T-helper 1 cell (primary cell): ENCODE measurements at places on chromosomes 2 and 18.

- no peak for DNase-seq
Observed at GRCh38 chr2:181177376-181177775, 197.0 kb downstream of the UBE2E3 start.

DNA sequence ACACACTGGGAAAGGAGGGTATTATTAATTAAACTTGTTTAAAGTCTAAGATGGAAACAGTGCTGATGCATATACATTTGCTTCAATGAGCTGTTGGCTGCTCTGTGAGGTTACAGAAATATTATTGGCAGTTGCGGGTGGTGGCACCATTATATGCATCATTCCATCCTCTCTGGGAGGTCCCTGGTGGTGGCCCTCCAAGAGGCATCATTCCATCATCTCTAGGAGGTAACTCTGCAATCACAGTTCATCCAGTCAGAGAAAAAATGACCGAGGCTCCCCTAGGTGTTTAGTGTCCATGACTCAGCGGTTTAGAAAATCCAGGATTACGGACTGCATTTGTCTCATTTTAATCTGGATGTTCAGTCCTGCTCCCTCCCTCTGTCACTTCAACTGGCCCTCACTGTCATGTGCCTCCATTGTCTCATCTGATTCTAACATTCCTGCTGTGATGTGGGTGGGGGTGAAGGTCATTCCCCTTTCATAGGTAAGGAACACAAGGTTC, 15.4 kb downstream of the AFF3 start:
- no peak for DNase-seq

DNA sequence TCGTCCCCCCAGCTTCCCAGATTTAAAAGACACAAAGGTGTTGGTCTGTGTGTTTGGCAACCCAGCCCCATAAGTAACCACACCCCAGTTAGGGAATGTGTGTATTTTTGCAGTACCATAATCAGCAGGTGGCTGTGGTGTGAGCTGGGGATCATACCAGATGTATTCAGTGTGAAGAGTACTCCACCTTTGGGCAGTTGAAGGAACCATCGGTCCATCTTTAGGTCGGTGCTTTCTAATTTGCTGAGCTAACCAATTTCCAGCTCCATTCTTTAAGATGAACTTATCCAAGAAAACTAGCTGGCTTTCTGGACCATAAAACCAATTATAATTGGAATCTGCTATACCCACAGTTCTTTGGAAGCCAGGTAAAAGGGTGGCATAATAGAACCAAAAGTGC, 3.2 kb downstream of the DSEL start:
- DNase-seq = no peak

DNA sequence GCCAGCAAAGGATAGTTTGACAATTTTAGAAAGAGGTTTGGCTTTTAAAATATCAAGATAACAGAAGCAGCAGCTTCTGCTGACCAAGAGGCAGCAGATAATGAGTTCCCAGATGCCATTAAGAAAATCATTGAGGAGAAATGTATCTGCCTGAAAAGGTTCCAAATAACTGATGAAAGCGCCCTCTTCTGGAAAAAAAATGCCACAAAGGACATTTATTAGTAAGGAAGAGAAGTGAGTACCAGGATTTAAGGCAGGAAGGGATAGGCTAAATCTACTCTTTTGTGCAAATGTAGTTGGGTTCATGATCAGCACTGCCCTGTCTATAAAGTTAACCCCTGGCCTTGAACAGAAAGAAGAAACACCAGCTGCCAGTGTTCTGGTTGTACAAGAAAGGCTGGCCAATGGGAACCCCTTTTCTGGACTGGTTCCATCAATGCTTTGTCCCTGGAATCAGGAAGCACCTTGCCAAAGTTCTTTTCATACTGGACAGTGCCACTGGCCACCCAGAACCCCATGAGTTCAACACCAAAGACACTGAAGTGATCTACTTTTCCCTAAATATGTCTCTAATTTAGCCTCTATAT, 40.6 kb downstream of the DHX57 start:
- DNase-seq = no peak

GRCh38 chr2:157271590-157272203, 14.2 kb downstream of the GALNT5 start:
- no peak for DNase-seq

GRCh38 chr2:33167622-33168245, 221.0 kb downstream of the LTBP1 start:
- DNase-seq = no peak

GRCh38 chr2:221931251-221931991, 359.3 kb upstream of the EPHA4 start:
- no peak for DNase-seq

GRCh38 chr2:88190808-88191721, 20.9 kb downstream of the THNSL2 start:
- no peak for DNase-seq

DNA sequence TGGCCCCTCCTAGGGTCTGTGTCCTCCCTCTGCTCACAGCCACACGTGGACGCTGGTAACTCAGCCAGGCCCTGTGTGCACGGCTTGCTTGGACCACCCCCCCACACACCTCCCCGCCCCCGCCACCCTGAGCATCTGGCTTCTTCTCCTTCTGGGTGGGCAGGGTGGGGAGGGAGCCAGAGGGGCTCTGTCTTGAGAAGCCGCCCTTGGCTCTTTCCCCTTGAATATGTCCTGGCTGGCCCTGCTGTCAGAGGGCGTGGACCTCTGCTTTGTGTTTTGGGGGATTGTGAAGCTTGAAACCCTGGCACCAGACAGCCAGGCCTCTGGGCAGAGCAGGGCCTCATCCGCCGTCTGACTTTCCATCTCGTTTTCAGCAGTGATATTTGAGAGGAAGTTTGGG, 72.1 kb downstream of the GLI2 start:
- DNase-seq = no peak

GRCh38 chr2:231050018-231050901, 6.4 kb upstream of the PSMD1 start:
- no peak for DNase-seq

- no peak for DNase-seq
Observed at GRCh38 chr2:33786881-33787280, 187.8 kb upstream of the FAM98A start.

DNA sequence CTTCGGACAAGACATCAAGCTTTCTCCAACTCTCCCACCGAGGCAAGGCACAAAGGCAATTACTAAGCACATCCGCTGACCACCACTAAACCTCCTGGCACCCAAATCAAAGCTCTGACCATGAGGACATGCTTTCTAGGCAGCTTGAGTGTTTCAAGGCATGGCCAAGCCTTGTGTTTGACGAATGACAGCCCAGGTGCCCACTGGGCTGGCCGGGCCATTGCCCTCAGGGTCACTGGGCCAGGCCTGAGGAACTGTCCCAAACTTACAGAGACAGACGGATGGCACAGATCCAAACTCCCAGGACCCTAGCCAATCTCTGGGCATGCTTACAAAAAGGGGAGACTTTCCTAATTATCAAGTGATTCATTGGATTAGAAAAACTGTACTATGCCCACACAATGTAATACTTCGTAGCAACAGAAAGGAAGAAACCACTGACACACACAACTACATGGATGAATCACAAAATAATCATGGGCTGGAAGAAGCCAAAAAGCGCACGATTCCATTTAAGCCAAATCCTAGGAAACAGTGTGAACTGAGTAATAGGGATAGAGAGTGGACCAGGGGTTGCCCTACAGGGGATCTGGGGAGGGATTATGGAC, 20.2 kb downstream of the CRACDL start:
- no peak for DNase-seq

DNA sequence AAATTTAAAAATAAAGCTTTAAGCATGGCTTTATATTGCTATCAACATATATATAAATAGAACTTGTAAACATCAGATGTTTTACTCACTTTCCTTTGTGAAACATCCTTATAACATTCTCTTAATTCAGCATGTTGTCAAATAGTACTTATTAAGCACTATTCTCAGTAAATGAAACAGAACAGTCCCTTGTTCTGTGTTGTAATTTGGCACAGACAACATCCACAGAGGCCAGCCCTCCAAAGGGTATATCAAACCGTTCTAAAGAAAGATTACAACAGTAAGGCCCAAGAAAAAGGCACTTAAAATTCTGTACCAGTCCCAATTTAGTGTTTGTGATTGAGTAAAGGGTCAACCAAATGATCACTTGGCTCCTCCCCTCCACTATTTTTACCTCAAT, 46.0 kb downstream of the GAREM1 start:
- no peak for DNase-seq

DNA sequence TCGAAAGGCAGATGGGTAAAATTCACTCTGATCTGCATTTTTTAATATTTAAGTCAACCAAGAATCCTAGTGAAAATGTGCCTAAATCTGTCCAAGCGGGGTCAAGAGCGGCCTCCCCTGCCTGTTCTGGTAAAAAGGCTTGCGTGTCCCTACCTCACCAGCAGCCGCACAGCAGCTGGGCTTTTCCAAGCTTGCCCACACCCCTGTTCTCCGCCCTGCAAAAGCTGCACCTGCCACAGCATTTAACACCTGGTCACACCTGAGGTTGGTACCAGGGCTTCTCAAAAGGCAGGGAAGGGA, 25.8 kb upstream of the TMEM182 start:
- no peak for DNase-seq

DNA sequence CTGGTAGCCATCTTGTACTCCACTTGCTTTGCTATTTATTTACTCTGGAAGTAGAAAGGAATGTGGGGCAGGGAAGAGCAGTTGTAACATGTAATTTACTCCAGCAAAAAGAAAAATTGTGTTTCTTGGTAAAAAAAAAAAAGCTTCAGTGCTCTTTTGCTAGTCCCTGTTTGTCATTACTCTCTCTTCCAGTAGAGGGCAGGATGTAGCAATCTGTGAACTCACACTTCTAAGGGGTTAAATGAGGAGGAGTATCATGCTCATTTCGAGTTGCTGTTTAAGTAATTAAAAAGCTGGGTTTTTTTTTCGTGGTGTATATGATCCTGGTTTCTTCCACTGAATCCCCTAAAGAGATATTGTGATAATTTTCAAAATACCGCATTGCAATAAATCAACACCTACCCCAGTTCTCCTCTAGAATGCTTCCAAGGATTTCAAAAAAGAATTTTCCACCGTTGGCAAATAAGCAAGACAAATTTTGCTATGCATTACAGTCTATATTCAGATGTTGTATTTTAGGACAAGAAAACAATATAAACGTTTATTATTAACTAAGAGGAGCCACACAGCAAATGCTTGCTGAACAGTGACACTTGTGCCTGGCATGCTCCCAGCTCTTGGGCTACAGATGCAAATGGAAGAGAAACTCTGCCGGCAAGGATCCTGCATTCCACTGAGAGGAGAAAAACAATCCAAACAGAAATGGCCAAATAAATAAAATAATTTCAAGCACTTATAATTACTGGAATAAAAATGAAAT, 261.6 kb downstream of the ASXL3 start:
- no peak for DNase-seq

DNA sequence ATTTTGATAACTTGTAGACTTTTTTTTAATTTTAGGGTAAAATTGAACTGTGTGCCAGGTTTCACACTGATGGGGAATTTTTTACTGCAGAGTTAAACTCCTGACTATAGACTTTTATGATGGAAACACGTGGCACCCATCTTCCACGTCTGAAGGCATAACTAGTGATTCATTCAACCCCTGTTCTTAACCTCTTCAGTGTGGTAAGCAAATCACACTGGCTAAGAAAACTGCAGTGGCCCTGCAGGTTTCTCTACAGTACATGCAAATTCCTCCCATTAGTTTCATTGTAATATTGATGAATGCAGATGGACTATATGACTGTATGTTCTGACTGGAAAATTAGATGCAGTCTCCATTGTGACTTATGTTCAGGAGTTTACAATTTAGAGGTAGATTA, 47.2 kb downstream of the SMAD4 start:
- DNase-seq = no peak

DNA sequence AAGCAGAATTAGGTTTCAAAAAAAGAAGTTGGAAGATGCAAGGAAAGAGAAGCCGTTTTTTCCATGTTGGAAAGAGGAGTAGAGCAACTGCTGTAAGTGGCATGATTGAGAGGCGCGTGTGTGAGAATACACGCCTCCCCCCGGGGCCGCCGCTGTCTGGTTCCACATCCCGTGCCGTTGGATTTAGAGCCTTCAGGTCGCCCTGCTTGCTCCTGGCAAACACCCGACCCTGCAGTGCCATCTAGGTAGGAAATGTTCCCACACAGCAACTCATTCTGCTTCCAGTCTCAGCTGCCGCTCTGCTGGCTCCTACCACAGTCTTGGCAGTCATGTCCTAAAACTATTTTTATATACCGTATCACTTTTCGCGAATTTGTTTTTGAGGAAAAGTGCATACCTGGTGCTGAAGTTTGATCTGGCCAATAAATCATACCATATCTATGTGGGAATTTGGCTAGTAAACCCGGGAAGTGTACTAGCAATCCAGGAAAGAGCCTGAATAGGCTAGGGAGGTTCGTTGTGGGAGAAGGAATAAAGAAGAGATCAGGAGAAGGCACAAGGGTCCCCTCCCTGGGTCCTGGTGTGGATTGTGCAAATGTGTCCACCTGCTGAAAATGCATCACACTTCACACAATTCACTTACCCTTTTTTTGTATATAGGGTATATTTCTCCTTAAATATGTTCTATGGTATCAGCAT, 372.7 kb downstream of the FBXO15 start:
- DNase-seq = no peak

DNA sequence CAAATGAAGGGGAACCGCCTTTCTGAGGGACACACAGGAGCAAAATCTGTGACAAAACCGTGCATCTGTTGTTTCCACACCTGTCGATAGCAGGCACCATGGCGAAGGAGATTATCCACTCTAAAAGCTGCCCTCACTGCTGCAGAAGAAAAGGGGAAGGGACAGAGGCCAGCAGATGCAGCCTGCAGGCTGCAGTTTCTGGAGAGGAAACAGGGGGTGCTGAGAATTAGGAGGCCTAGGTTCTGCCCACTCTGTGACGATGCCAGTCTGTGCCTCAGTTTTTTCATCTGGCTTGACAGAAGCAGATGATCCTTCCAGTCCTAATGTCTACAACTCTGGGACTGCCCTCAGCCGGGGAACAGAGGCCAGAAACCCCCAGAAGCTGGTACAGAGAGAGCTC, 17.7 kb downstream of the PAX8 start:
- DNase-seq = no peak

DNA sequence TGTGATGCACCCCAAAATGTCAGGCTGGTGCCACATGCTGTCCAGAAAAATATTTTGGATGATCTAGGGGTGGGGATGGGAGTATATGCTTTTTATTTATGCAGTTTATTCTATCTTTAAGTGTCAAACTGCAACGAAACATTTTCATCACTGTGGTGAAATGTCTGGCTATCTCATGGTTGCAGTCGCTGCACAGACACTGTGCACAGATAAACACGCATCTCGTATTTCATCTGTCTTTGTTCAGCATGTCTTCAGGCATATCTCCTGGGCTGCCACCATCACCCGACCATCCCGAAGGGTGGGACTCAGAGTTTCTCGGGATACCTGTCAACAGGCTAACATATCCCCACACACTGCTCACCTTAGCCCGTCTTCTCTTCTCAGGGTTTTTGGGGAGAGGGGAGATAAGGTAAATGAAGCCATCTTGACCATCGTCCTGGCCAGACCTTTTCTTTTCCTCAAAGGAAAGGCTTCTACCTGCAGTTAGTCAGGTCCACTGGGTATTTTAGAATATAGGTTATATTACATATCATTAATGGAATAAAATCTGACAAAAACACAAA, 80.7 kb upstream of the NABP1 start:
- DNase-seq = no peak
